ENCODE measurements at places on chromosomes 4 and X.

GRCh38 chr4:86972997-86973396 is 38.2 kb downstream of the AFF1 start:
- DNase-seq, result no peak

- no peak for DNase-seq
These were observed 36.5 kb downstream of the PLK4 start for GRCh38 chr4:127917151-127917550.

DNA sequence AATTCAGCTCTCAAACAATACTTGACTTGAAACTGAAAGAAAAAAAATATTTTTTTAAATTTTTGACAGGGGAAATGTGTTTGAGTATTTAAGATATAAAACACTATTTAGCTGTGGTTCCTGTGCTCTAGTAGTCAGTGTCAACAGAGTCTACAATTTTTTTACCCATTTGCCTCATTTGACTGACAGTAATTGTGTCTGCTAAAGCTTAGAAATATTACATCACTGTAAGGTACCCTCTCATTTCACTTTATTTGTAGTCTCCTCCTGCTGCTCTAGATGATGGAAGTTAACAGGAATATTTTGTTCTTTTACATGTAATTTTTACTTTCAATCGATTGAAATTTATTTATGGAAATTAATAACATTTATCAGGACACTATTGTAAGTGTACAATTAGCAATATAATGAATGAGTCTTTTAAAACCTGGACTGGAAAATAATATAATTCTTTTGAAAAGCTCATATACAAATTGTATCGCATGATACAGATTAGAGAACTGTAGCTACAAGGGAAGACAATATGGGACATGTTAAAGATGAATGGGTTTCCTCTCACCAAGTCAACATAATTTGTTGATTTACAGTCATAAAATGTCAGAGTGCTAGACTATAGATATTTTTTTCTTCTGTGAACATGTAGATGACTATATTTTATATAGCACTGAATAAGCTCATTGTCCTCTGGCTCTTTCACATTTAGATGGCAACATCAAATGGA is 1186.5 kb upstream of the ADGRL3 start:
- DNase-seq, result no peak

GRCh38 chrX:41734530-41734929 is 10.5 kb downstream of the GPR82 start:
- no peak for DNase-seq

DNA sequence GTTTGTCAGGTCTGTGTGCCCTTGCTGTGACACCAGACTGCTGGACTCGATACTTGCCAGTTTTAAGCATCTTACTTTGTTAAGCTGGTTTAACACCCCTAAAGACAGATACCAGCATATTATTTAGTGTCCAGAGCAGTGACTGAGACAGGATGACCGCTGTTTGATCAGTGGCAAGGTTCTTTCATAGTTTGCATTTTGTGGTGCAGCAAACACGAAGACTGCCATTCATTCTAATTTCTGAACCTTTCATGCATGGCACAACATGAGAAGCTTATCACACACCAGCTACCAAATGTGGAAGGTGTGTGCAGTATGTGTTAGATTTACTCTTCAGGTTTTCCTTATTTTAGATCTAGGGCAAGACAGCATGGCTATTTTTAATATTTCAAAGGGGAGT is 28.2 kb downstream of the JADE1 start:
- DNase-seq, result no peak

- no peak for DNase-seq
These were observed 68.6 kb downstream of the CAMK2D start for GRCh38 chr4:113692809-113693411.

DNA sequence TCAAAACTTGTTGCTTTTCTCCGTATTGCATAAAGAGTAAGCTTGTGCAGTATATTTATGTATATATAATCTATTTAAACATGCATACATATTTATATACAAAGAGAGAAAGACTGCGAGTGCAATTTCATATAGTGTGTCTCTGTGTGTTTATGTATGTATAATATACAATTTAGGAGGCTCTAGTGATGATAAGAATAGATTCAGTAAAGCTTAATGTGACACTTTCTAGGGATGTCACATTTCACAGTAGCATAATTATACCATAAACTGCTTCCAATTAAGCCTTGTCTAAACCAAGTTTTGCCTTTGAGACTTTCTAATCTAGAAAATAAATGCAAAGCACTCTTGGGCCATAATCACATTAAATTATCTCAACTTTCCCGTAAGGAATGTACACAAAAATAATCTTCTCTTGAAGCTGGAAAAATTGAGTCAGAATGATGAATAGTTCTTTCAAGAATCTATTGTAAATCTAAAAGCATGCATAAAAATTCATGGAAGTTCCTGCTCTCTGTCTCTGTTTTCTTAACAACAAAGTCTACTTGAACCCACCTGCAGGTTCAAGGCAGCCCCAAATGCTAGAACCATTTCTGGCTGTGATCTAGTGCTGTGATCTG is 114.1 kb upstream of the NPY2R start:
- no peak for DNase-seq

DNA sequence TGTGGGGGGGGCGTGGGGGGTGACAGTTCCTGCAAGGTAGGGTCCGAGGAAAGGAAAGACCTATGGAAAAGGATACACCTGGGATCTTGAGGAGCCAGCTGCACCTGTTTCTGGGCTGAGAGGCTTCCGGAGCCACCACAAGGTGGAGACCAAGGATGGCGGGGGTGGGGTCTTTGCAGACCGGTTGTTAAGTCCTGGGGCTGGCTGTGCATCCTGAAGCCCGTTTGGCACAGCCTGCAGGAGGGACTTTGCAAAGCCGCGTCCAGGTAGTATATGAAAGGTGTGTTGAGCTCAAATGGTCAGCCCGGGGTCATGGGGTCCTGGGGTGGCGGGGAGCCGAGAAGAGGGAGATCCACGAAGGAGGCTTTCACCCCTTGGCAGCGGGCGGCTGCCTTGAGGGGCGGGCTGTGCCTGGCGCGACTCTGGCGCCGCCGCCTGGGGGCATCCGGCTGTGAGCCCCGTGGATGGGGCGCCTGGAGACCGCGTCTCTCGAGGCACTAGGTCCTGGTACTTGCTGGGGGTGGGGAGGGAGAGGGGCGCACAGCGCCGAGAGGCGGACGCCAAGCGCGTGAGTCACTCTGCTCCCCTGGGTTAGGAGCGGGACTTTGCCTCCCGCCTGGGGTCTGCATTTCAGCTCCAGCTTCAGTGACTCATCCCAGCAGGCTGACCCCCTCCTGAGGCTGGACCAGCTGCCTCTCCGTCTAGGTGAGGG is 58.2 kb upstream of the DYNLT3 start:
- peak; percentile 0 for DNase-seq

GRCh38 chr4:1573830-1574459 is 110.2 kb downstream of the FAM53A start:
- DNase-seq, result no peak

DNA sequence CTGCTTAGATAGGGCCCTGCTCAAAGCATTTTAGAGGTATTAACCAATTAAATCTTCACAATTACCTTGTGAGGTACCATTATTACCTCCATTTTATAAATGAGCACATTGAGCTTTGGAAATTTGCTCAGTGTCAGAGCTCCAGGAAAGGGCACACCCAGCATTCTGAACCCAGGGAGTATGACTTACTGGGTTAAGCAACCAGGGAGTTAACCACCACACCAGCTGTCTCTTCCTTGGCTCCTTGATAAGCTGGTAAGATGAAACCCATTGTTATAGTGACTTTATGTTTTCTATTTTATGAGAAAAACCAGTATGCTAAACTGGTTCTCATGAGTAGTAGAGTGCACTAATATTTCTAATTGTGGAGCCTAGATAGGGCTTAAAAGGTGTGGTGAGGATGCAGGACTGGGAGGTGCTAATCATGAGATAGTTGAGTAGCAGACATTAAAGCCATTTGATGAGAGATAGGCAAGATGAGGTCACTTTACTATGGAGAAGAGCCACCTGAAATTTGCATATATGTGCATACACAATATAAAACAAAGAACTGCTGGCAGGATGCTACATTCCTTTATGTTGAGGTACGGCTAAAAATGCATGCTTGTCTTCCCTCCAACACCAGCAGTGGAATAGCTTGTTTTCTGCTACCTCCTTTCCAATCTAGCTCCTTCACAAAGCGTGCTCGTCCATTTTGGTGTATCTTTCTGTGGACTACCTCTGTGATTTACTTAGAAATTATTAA is 556.1 kb downstream of the SPRY1 start:
- DNase-seq, result no peak

DNA sequence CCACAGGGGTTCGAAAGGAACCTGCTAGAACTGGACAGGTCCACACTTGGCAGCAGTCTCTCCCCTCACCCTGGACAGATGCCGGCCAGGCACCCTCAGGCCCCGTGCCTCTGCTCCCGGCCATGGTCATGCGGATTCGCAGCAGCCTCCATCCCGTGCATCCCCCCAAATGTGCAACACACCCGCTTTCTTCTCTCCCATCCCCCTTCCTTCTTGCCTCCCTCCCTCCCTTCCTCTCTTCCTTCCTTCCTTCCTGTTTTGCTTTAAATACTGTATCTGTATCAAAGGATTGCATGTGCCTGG is 35.0 kb upstream of the HMX1 start:
- DNase-seq, result no peak

GRCh38 chr4:189443341-189443740 is 497.3 kb upstream of the FRG1 start:
- DNase-seq, result no peak

DNA sequence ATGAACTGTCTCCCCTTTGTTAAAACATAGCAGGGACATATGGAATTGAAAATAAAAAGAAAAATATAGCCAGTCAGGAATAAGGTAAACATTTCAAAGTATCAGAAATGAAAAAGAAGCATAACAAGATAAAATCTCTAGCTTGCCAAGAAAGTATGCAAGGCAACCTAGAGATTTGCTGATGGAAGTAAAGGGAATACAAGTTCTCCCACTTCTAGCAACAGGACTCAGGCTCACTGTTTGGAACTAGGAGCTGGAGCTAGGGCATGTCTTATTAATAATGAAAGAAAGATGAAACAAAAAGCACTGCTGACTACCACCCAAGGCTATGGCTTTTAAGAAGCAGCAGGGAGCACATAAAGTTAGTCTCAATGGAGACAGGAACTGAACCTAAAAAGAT is 18.2 kb downstream of the ANKRD50 start:
- no peak for DNase-seq

DNA sequence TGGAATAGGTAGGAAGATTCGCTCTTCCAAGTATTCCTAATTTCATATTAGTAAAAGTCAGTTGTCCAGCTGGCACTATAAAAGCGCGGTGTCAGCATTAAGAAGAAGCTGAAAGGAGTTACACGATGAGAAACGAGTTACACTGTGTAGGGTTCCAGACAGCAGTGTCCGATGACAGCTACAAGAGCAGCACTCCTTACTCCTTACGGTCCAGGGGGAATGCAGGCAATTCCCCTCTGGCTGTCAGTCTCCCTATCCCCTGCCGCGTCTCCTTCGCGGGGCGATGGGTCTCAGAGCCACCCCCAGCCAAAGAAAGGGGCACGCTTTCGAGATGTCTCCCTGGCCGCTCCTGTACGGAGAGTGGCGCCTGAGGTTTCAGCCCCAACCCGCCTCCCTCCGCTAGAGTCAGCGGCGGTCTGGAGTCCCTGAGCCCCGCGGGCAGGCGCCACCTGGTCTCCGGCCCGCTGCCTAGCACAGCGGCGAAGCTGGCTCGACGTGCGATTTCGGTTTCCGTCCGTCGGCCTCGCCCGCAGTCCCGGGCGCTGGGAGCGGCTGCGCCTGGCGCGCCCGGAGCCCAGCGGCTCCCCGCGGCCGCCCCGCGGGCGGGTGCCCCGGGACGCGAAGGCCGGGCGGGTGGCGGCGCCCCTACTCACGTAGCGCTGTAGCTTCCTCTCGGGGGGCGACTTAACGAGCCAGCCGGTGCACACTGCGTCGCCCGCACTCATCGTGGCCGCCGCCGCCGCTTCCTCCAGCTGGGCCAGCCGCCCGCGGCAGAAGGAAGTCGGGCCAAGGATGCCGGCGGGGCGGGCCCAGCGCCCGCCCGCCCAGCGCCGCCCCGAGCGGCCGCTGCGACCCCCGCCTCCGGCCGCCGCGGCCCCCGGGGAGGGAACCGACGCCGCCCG is at the start of gene GAB3:
Gene GAB3, minus strand, starts transcription at position 777 of the 902 bp plus-strand sequence. Its CDS starts 52 bp downstream, at position 725.
- DNase-seq, result peak; percentile 24

DNA sequence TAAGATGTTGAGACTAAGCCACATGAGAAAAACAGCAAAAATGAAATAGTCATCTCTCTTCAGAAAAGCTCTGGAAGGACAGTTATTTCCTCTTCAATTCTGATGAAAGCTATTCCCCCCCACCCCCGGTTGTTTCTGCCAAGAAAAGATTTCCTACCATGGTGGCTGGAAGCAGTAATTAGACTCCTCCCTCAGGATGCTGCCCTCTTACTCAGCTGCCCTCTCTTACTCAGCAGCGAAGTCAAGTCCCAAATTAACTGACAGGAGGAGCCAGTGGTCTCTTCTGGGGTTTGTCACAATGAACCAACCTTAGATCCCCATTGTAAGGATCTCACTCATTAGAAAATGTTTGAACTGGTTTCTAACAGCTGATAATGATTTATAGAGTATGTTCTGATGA is 38.0 kb downstream of the GPM6B start:
- no peak for DNase-seq

DNA sequence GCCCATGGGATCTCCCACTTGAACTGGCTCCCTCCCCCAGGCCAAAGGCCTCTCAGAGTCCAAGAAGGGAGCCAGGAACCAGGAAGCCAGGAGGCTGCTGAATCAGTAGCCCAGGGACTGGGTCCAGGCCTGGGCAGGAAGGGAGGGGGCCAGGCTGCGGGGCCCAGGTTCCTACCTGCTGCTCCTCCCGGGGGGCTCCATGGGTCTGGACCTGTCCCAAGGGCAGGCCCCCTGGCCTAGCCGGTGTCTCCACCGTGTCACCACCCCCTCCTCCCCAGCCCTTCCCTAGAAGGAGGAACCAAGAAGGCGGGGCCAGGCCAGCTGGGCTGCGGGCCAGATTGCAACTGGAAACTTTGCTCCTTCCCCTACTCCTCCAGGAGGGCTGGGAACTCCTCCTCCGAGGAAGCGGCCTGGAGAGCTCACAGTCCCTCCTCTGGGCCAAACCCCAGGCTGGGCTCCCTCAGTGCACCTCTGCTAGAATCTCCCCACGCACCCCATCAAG is at the start of gene IQSEC2:
Gene IQSEC2, minus strand, starts transcription at position 264 of the 502 bp plus-strand sequence.
- no peak for DNase-seq

GRCh38 chr4:26724534-26724933 is 136.1 kb upstream of the STIM2 start:
- no peak for DNase-seq

- no peak for DNase-seq
These were observed 27.0 kb upstream of the MID1IP1 start for GRCh38 chrX:38774249-38774648.

DNA sequence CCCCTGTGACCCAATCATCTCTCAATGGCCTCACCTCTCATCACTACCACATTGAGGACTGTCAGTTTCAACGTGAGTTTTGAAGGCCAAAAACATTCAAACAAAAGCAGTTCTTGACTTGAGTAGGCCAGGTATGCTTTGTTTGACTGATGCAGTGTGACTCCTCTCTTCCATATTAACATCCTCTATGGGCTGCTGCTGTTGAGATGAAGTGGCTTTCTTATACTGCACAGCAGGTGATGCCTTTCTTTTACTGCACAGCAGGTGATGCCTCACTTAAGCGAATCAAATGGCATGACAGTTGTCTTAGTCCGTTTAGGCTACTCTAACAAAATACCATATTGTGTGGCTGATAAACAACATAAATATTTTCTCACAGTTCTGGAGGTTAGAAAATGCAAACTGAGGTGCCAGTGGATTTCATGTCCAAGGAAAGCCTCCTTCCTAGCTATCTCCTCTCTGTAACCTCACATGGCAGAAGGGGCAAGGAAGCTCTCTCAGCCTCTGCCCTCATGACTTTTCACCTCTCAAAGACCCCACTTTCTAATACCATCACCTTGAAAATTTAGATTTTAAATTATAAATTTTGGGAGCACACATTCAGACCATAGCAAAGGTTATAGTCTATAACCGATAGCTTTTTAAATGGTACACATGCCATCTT is 2267.9 kb upstream of the AGA start:
- no peak for DNase-seq

Data from T-helper 9 cell (primary cell).